ENCODE measurements at places on chromosomes 4 and X. TPM values are rescaled to one million over a fixed set of nuclear protein-coding genes. Genes with fewer than 3 reads are reported as not detected.

The FAM47A gene
- not detected for total RNA-seq

The DIPK2B gene
- total RNA-seq = not detected

The ABCG2 gene
- 13.3 TPM for total RNA-seq

The COX7B2 gene
- 12.7 TPM for total RNA-seq

The FAM133A gene
- total RNA-seq = 2.5 TPM

The CPLX1 gene
- 2.2 TPM for total RNA-seq

The NSDHL gene
- 55.1 TPM for total RNA-seq

- no peaks in the 10 kb centered on the region for H3K36me3 ChIP-seq
- no peak overlapping the region for H3K27ac ChIP-seq
- DNase-seq = no peak
- no peaks in the 10 kb centered on the region for H3K4me1 ChIP-seq
- no peak overlapping the region for H3K4me3 ChIP-seq
These were observed 84.7 kb downstream of the PPA2 start for GRCh38 chr4:105389167-105389566.

DNA sequence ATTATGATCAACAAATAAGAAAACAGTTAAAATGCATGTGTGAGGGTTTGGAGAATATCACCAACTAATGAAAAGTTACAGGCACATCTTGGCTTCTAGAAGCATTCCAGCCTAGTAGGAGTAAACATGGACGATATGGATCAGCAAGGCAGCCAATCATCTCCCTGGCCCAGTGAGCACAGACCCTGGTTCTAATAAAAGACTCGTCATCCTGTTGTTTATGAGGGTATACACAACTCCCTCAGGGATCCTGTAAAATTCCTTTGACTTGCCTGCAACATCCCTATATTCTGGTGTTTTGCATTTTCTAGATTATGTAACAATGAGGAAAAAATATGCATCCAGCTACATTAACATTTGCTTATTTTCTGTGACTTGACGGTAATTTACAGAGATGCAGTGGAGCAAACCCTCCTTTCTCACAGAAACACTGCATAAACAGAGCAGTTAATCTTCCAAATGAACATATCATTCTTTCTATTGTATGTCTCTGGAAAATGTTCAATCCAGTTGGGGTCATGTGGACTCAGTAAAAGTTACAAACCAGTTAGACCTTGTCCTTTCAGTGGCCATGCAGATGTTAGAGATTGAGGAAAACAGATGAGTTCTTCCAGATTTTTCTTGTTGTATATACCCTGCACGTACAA lies 88.9 kb upstream of the NDP start:
- DNase-seq = no peak
- H3K36me3 ChIP-seq = no peaks in the 10 kb centered on the region
- H3K27ac ChIP-seq = no peak overlapping the region
- no peaks in the 10 kb centered on the region for H3K27me3 ChIP-seq
- no peak overlapping the region for H3K4me3 ChIP-seq
- H3K4me1 ChIP-seq = no peaks in the 10 kb centered on the region

- no peak overlapping the region for H3K4me3 ChIP-seq
- no peaks in the 10 kb centered on the region for H3K36me3 ChIP-seq
- no peak overlapping the region for H3K27ac ChIP-seq
- no peak for DNase-seq
These were observed 73.4 kb upstream of the EDNRA start for GRCh38 chr4:147407261-147408045.

- no peaks in the 10 kb centered on the region for H3K4me1 ChIP-seq
- no peaks in the 10 kb centered on the region for H3K27me3 ChIP-seq
- DNase-seq = peak; percentile 37
- H3K36me3 ChIP-seq = no peaks in the 10 kb centered on the region
- H3K4me3 ChIP-seq = no peak overlapping the region
These were observed 347.8 kb upstream of the PITX2 start for GRCh38 chr4:110970642-110971041.

GRCh38 chr4:100429616-100430015 lies 88.2 kb downstream of the EMCN start:
- H3K27me3 ChIP-seq = no peaks in the 10 kb centered on the region
- H3K4me1 ChIP-seq = no peaks in the 10 kb centered on the region
- no peak overlapping the region for H3K27ac ChIP-seq
- DNase-seq = no peak
- H3K36me3 ChIP-seq = no peaks in the 10 kb centered on the region
- H3K4me3 ChIP-seq = no peak overlapping the region

DNA sequence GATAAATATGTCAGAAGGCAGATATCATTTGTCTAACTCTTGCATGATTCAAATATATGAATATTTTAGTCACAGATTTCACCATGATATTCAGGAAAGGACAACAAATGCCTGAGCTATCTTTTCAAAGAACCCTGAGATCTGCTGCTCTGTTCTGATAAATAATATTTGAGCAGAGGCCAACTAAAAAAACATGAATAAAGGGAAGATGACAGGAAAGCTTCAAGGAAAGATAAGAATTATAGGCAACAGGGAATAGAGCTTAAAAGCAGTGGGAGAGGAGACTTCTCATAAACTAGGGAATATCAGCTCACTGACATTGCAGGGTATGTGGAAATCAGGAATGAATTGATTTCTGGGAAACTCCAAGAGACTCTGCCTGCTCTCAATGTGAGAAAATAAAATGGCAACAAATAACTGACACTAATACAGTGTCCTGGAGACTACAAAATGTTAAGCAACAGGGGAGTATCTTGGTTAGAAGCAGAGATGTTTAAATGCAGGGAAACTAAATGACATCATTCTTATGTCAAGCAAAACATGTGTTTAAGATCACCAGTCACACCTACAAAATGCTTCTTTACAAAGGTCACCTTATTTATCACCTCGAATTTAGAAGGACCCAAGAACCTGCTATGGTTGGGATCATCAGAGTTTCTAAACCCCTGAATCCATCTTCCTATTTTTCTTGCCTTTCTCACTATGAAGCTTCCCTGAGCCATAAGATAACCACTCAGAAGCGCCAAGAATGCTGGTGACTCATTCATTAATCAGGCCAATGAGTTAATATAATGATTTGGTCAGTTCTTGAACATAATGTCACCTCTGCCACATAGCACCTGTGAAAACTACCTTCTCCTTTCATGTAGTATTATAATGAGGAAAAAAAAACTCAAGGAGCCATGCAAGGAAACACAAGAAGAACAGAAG lies 78.1 kb downstream of the NDST3 start:
- H3K4me1 ChIP-seq = no peaks in the 10 kb centered on the region
- H3K27ac ChIP-seq = no peak overlapping the region
- H3K36me3 ChIP-seq = no peaks in the 10 kb centered on the region
- H3K27me3 ChIP-seq = no peaks in the 10 kb centered on the region
- H3K4me3 ChIP-seq = no peak overlapping the region

- H3K4me1 ChIP-seq = no peaks in the 10 kb centered on the region
- no peak overlapping the region for H3K27ac ChIP-seq
- DNase-seq = no peak
- H3K27me3 ChIP-seq = no peaks in the 10 kb centered on the region
- H3K36me3 ChIP-seq = no peaks in the 10 kb centered on the region
These were observed 108.7 kb downstream of the IQCM start for GRCh38 chr4:149706942-149707341.

GRCh38 chr4:151205722-151206121 lies 71.2 kb upstream of the PRSS48 start:
- H3K4me1 ChIP-seq = no peaks in the 10 kb centered on the region
- H3K27ac ChIP-seq = no peak overlapping the region
- H3K4me3 ChIP-seq = no peak overlapping the region

DNA sequence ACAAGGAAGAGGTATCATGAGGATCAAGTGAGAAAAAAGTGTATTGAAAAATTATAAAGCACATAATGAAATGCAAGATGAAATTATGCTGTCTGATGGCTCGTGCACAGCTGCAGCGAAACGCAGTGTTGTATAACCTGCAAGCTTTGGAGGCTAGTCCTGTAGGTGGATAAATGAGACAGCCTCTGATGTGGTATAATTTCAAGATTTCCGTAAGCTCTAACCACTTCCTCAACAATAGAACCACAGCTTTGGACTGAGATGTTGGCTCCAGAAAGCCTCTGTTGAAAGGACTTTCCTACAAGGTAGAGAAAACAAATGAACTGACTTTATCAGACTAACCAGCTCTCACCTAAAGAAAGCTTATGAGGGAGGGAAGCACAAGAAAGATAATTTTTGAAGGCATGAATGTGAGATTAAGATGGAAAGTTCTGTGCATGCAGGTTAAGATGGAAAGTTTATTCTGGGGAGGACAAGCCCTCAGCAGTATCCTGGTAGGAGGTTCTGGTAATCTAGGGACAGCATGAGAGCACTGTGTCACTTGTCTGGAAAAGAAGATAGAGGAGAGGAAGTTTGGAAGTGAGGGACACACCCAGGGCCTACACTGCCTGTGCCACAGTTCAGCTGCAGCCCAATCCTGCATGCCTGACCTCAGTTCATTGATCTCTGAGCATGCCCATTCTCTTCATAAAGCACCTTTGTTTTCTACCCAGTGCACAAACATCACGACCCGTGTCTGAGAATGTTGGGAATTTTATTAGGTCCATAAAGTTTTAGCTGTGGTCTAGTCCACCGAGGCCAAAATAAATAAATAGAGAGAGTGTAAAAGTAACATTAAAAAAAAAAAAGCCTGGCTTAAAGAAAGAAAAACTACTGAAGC lies 161.5 kb upstream of the SFRP2 start:
- DNase-seq = no peak
- H3K4me1 ChIP-seq = no peaks in the 10 kb centered on the region
- H3K27me3 ChIP-seq = no peaks in the 10 kb centered on the region
- H3K36me3 ChIP-seq = no peaks in the 10 kb centered on the region

DNA sequence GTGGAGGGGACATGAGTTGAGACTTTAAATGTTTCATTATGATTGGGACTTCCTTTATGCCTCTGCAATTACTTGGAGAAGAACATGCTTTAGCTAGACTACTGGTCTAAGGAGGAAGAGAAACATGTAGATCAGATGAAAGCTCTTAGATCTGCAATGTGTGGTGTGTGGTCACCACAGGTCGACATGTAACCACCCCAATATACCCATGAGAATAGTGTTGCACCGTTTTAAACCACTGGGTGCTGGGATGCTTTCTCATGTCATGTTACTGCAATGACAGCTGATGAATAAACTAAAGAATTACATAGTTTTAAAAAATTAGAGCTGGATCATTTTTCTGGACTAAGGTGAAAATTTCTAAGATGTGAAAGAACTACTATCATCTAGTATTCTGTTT lies 1039.7 kb downstream of the RAPGEF2 start:
- H3K27me3 ChIP-seq = no peaks in the 10 kb centered on the region
- H3K36me3 ChIP-seq = no peaks in the 10 kb centered on the region
- DNase-seq = no peak
- no peak overlapping the region for H3K4me3 ChIP-seq

DNA sequence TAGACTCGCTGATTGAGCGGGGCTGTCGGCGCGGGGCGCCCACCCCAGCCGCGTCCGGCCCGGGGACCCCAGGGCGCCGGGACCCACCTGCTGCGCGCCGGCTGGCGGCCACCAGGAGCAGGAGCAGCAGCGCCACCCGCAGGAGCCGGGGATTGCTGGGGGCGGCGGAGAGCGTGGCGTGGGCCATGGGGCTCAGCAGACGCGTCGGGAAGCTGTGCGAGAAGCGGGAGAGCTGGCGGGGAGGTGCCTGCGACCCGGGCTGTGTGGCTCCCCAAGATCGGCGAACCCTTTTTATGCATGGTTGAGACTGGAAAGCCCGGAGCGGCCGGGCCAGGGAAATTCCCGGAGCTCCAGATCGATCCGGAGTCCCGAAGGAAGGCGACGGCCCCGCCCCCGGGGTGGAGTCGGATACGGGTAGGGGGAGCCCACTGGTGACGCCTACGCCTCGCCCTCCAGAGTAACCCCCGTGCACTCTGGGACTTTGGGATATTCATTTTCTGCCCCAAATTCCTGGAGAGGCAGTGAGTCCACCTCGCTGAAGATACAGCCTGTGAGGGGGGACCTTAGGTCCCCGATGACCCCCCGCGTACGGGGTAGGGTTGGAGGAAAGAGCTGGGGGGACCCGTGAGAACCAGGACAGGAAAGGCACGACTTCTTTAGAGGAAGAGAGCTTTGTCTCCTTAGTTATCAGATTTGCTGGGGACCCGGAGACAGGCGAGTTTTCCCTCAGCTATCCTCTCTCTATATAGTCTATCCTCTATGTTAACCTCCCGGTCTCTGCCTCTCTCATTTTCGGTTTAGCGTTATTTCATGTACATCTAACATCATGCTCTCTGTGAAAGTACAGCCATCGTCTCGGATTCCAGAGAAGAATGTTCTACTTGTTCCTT lies at the start of gene CXCL3:
CXCL3 (minus strand) TSS at position 265 of the 890 bp plus-strand sequence; CDS start at position 187, 78 bp downstream.
- H3K4me1 ChIP-seq = peaks cover 6% of the 10 kb centered on the region
- H3K27me3 ChIP-seq = no peaks in the 10 kb centered on the region
- peak within 1 kb of the TSS; percentile 79 for H3K4me3 ChIP-seq
- DNase-seq = no peak
- no peak within 1 kb of the TSS for H3K27ac ChIP-seq

DNA sequence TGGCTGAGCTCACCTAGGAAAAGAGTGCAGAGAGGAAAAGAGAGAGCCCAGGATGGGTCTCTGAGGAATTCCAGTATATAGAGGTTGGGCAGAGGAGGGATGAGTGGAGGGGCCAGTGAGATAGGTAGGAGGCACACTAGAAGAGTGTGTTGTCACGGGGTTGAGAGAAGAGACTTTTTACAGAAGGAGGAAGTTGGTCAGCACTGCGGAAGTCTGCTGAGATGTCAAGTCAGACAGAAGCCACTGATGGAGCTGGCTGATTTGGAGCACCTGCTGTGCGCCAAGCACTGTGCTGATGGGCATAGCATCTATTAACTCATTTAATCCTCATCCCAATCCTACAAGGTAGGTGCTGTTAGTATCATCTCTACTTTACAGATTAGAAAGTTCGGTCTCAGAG lies 60.4 kb downstream of the EFNB1 start:
- no peaks in the 10 kb centered on the region for H3K36me3 ChIP-seq
- no peaks in the 10 kb centered on the region for H3K4me1 ChIP-seq
- no peak overlapping the region for H3K27ac ChIP-seq
- no peak overlapping the region for H3K4me3 ChIP-seq
- H3K27me3 ChIP-seq = peaks cover 44% of the 10 kb centered on the region

- no peaks in the 10 kb centered on the region for H3K4me1 ChIP-seq
- peaks cover 18% of the 10 kb centered on the region for H3K36me3 ChIP-seq
- H3K4me3 ChIP-seq = no peak overlapping the region
These were observed 52.4 kb downstream of the KLHL5 start for GRCh38 chr4:39114436-39114835.

Measured in PC-9 (cell line).